ENCODE measurements at places on chromosomes 11 and 22.

DNA sequence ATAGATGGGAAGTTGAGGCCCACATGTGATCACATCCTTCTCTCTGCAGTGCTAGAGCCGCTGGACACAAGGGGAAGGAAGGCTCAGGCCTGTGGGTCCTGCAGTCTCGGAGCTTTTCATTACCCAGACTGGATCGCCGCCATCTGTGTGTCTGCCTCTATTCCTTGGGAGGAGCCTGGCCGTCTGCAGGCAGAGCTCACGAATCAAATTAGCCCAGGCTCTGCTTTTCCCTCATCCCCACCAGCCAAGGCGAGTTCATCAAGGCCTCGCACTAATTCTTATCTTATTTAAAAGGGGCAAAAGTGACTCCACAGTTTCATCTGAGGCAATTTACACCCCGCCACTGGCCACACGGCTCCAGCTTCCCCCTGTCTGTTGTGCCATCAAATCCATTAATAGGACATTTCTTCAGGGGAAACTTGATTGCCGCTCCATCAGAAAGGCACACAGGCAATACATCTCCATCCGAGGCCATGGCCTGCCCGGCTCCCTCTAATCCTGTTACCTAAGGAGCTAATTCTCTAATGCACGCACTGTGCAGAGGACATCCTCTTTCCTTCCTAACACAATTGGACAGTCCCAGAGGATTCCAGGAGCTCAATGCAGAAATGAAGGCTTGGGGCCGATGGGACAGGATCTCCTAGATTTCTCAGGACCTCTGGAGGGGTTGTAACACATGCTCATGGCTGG, 3.3 kb upstream of the HTR3A start:
- no peak for DNase-seq

GRCh38 chr11:64713016-64713707, 9.8 kb downstream of the NRXN2 start:
- no peak for DNase-seq

DNA sequence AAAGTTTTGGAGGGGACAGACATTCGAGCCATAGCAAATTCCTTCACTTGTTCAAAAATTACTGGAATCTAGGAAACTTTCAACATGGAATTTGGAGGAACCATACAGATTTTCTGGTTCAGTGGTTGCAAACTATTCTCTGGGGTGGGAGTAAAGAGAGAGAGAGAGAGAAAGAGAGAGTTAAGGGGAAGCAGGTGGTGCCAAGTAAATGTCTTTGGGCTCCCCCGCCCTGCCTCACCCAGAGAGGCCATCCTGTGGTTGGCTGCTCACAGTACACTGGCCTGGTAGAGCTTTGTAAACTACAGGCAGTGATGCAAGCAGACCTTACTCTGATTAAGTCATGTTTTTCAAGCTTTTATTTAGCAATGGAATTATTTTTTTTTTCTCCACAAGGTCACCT, 82.6 kb downstream of the ADAMTS15 start:
- no peak for DNase-seq

- DNase-seq = no peak
These were observed 17.0 kb downstream of the NEAT1 start for GRCh38 chr11:65439331-65440181.

GRCh38 chr11:124837491-124837856, 27.8 kb upstream of the ROBO3 start:
- no peak for DNase-seq

DNA sequence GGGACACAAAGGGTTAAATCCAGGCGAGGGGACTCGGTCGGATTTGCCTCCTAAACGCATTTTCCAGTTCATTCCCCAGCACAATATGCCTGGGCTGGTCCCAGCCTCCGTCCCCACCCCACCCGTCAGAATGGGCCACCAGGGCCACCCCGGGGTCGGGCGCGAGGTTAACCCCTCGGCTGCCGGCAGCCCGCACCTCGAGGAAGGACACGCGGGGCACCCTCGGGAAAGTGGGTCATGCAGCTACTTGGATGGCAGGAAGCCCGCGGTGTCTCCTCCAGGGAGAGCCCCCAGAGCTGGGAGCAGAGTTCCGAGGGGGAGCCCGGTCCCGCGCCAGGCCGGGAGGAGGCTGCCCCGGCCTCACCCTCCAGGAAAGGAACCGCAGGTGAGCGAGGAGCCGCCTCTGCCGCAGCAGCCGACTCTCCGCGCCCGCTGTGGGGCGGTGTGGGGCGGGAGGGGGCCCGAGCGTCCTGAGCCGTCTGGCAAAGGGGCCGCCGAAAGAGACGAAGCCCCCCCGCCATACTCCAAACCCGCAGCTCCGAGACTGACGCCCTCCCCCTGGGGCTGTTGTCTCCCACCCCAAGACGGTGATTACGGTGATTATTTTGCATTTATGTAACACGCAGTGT, 1.4 kb downstream of the NECTIN1 start:
- DNase-seq = no peak

DNA sequence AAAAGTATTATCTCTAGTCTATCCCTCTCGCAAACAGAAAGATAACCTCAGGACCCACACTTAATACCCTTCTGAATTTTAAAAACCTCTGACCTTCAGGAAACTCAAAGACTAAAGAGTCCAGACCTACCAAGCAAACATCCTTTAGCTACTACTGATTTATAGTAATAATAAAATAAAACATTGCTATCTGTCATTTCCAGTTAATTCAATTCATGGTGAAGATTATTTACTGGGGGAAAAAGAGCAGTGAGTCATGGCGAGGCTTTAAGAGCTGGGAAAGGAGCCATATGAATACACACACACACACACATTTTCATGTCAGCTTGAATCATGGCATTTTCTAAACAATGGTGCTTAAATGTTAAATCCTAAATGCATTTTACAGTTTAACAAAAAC, 87.1 kb downstream of the FAM76B start:
- no peak for DNase-seq

GRCh38 chr22:25551396-25551795, 13.1 kb upstream of the GRK3 start:
- no peak for DNase-seq

GRCh38 chr22:40040927-40041326, 46.2 kb downstream of the FAM83F start:
- no peak for DNase-seq

- no peak for DNase-seq
These were observed 25.2 kb downstream of the BCR start for GRCh38 chr22:23205339-23206049.

GRCh38 chr11:77063861-77064260, 2.9 kb upstream of the CAPN5 start:
- DNase-seq = no peak

DNA sequence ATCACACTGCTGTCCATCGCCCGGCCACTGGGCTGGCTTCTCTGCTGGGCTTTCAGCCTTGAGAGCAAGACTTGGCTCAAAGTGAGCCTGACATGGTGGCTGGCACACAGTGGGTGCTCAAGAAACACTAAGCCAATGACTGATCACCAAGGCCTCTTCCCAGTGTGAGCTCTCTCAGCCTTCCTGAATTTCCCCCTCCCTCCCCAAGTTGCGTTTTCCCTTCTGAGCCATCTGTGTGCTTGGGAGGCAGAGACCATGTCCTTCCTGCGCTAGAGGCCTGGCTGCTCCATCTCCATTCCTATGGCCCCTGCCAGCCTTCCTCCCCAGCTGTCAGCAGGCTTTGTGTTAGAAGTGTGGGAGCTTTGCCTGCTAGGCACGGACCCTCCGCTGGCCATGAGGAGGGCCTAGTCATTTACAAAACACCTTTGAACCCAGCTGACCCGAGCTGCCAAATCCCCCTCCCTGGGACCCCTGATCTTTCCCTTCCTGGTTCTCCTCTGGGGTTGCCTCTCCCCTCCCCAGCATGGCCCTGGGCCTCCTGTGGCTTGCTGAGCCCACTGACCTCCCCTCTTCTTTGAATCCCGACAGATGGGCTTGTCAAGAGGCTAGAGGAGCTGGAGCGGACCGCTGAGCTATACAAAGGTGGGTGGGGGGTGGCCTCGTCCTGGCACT, 13.2 kb downstream of the PICK1 start:
- DNase-seq = no peak

DNA sequence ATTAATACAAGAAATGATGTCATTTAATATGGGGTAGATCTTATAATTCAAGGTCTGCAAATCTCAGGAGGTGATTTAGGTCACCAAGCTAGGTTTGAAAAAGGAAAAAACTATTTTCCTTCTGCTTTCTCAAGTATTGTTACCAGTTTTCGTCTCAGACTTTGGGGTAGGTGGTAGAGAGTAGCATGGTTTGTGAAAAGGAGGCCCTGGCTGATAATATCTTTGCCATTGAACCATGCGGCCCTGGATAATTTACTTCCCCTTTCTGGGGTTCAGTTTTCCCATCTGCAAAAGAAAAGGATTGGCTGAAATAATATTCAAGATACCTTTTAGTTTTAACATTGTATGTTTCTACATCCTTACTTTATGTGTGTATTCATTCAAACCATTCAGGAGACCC, 92.1 kb downstream of the WNT11 start:
- DNase-seq = no peak

DNA sequence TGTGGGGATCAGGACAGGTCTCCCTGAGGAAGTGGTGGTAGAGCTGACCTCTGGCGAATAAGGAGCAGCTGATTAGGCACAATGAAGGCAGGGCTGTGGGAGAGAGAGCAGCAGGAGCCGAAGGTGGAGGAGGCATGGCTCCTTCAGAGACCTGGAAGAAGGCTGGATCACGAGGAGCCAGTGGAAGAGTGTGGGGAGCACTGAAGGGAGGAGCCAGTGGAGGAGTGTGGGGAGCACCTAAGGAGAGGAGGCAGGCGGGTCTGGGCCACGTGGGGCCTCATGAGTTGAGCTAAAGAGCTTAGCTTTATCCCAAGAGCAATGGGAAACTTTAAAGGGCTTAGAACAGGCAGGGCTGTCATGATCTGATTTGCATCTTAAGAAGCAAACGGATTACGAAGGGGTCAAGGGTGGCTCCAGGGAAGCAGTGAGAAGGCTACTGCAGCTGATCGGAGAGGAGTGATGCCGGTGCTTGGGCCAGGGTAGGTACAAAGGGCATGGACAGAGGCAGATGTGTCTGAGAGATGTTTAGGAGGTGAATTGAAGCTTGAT, 44.9 kb upstream of the EIF3D start:
- DNase-seq = no peak

- DNase-seq = no peak
These were observed 60.8 kb downstream of the SIK3 start for GRCh38 chr11:117037279-117037974.

All from activated CD4-positive, alpha-beta T cell treated with anti-CD3 and anti-CD28 coated beads, Interleukin-2, amount 50 U/mL, for 48 hours (primary cell).